ENCODE measurements at places on chromosomes 2 and 18.

GRCh38 chr2:65501074-65501473 is 68.7 kb upstream of the SPRED2 start:
- DNase-seq = no peak

DNA sequence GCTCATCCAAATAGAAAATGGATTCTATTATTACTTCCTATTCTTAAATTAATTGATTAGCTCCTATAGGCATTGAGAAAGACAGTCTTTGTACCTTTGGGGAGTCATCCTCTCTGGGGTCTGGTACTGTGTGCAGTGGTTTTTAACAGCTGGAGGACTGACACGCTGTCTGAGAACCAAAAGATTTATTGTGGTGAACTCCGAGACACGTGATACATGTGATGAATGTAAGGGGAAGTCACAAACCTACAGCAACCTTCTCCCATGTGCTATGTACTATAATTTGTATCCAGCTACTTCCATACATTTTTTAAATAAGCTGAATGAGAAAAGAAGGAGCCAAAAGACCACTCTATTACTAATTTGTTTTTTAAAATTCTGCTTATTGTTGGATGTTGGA is 133.7 kb downstream of the GALNT3 start:
- DNase-seq = no peak

- DNase-seq = no peak
These were observed 90.2 kb upstream of the SKOR2 start for GRCh38 chr18:47341678-47342077.

- no peak for DNase-seq
These were observed 21.4 kb downstream of the SFXN5 start for GRCh38 chr2:73050121-73050545.

GRCh38 chr18:3217948-3218647 is 1.7 kb downstream of the MYOM1 start:
- no peak for DNase-seq

DNA sequence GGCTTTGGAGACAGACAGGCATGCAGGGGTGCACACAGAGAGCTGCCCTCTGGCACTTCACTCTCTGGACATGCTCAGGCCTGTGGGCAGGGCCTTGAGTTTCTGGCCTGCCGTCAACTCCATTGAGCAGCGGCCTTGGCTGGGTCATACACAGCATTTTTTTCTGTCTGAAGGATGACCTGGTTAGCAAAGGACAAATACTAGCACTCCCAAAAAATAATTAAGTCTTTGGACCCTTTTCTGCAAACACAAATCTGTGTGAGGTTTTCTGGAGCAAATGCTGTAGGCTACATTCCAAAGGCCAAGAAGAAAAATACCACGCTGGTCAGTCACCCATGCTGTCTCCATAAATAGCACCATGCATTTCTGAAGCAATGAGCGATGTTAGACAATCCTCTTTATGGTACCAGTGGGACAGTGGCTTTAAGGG is 124.7 kb upstream of the CTAGE1 start:
- DNase-seq = no peak

DNA sequence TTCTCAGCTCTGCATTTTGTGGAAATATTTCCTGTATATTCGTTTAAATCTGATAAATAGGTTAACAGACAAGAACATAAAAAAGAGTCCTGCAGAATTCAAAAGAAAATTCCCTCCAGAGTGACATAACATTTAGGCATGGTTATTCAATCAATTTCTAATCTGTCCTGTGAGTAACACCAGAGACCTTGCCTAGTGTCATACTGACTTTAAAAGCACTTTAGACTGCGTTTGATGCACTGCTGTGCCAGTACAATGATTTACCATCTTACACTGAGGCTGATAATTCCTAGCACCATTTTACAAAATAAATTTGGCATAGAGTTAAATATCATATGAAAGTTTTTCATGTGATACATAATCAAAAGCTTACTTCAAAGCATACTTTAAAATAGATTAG is 35.5 kb upstream of the CALCRL start:
- no peak for DNase-seq

GRCh38 chr2:169012812-169013627 is 18.1 kb downstream of the ABCB11 start:
- DNase-seq = no peak

GRCh38 chr18:48946329-48946835 is 4.4 kb downstream of the SMAD7 start:
- peak; percentile 0 for DNase-seq

DNA sequence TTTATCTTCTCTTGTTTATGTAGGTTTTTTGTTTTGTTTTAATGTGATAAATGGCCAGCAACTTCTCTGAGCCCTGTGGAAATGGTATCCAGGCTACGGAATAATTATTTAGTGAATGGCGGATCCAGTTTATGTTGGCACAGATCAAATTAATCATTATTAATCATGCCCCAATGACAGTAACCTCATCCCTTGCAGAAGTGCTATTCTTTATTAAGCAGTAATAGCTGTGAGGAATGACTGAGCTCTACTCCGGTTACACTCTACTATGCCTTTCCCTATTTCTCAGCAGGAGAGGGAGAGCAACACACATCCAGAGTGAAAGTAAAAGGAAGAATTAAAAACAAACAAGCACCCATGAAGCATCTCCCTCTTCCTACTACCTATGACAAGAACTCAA is 84.8 kb downstream of the SETBP1 start:
- DNase-seq = no peak

DNA sequence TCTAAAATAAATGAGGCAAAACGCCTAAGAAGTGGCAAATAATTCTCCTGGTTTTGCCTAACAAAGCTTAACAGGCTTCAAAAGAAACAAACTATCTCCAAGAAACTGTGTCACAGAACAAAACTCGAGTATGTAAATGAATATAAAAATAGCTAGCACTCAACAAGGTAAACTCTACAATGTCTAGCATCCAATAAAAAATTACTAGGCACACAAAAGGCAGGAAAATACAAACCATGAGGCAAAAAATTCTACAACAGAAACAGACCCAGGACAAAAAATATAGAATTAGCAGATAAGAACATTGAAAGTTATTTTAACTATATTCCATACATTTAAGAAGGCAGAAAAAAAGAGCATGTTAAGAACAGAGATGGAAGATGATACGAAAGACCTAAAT is 16.8 kb downstream of the PPP4R1 start:
- no peak for DNase-seq

DNA sequence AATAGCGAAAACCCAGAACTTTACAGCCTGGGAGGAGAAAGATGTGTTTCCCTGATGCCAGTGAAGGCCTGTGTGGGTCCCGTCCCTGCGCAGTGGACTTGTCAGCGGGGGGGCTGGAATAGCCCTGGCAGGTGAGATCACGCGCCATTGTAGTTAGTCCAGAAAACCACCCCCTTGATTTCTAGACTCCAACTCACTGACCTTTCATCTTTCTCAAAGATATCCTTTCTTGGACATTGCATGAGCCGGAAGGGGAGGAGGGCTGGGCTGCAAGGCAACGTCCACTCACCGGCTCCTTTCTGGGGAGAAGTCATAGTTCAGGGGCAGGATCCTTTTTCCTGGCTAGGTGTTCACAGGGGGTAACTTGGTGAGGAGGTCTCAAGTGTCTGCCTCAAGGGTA is 22.3 kb upstream of the ASAP2 start:
- DNase-seq = no peak

DNA sequence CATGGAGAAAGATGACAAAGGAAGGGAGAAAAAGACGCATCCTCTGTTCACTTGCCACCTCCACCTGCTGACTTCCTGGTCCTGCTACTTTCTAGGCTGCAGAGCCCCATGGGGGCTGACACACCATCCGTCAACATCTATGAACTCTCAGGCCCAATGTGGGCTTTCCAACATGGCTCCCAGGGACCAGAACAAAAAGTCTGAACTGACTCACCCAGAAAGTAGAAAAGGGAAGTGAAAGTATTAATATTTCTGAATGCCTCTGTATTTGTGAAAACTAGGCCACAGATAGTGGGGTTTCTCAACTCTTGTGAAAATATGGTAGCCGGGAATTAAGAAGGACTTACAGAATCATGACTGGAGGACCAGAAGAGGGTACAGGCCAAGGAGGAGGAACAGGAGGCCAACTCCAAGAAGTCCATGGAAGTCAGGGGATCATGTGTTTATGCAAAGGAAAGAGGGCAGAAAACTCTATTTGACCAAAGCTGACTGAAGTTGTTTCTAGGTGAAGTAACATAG is 123.1 kb upstream of the CAB39 start:
- DNase-seq = no peak

- DNase-seq = no peak
These were observed 91.3 kb downstream of the SATB2 start for GRCh38 chr2:199366406-199366805.

DNA sequence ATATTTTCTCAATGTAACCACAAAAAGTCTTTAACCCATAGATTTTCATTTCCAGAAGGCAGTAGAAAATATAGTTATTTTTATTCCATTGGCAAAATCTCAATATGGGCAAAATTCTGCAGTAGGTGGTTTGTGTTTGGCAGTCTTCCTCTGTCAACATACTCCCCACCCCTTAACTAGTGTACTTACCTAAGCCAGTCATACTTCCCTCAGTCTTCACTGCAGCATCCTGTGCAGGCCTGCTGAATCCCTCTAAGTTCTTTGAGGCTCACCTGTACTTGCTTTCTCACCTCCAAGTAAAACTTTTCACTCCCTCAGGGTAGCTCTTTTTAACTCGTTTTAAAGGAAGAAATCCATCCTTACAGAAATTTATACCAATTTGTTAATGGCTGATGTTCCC is 6.8 kb downstream of the CARF start:
- DNase-seq = no peak

DNA sequence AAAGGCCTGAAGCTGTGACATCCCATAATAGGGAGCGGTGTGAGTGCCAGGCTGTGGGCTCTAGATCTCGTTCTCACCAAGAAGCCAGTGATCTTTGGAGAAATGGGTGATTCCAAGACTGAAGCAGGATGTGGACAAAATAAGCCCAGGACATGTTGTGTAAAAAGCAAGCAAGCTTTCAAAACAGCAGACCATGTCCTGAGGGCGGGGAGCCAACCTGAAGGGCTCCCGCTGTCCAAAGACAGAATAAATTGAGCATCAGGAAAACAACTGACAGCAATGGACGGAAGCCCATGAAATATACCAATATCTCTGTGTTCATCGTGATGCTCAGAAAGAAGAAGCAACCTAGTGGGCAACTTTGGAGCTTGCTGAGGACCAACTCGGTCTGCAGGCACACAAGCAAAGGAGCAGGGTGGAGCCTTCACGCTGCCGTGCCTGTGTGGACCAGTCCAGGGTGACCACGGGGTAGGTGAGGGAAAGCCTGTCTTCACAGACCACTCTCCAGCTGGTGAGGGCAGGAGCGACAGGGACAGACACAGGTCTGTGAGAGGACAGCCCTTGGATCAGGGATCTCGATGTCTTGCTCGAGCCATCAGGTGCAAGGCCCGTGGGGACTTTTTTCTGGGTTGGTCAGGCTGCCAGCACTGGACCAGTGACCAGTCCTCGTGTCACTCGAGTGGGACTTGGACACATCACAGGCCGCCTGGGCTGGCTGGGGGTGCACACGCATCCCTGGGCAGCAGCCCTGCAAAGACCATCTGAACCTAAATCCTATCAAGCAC is 21.5 kb downstream of the MTERF4 start:
- no peak for DNase-seq

DNA sequence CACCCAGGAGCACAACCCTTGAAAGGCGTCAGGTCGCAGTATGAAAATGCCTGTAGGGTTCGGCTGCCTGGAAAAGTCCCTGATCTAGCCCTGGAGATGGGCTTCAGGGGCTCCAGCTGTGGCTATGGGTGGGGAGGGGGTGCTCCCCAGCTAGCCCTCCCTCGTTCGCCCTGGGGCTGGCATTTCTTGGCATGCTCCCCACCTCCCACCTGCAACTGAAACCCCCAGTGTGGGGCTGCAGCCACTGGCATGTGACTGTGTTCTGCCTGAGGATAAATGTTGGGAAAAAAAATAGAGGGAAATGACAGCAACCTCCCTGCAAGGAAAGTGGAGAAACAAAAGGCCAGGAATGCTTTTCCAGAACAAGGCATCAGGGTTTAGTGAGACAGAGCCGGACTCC is 109.2 kb downstream of the COPS8 start:
- no peak for DNase-seq

- no peak for DNase-seq
These were observed 24.8 kb downstream of the SP3 start for GRCh38 chr2:173940208-173941020.

DNA sequence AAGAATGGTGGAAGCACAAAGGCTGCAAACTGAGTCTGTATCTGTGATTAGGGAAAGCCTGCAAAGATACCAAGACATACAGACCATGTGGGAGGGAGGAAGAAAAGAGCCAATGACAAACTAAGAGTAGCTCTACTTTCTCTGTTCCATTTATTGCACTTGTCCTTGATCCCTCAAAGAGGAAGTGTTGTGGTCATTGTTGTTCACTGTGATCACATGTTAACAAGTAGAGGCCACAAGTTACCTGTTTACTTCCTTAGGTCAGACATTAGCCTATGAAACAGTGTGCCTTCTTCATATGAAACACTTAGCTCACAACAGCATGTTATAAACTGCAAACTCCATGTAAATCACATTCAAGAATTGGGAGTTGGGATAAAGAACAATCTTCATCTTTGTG is 32.6 kb downstream of the MAP2 start:
- DNase-seq = no peak

DNA sequence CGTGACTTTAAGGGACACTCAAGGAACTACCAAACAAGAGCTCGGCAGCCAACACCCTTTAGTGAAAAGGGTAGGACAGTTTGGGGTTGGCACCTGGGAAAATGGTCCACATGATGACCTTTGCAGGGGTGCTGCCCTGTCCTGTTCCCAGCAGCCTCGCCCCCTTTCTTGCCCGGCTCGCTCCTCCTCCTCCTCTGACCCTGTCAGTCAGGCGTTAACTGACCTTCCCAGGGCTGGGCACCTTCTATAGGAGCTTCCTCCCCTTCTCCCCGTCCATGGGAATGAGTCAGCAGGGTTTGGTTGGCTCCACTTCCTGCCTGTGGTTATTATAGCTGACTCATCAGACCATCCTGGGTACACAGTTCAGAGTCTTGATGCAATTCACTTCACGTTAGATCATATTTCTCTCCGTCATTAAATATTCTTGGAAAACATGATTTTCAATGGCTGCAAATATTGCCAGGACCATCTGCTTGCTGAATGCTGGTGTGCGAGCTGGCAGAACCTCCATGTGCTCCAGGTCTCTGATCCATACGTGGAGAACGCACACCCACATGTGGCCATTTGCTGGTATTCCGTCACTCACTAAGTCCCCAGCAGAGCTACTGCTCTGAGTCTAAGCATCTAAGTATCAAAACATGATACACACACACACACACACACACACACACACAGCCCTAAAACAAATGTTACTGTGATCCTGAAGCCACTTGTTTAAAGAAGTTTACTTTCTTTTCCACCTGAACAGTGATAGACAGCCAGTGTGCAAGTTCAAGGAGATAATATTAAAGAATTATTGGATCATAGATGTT is 185.0 kb downstream of the ANAPC1 start:
- peak; percentile 56 for DNase-seq

DNA sequence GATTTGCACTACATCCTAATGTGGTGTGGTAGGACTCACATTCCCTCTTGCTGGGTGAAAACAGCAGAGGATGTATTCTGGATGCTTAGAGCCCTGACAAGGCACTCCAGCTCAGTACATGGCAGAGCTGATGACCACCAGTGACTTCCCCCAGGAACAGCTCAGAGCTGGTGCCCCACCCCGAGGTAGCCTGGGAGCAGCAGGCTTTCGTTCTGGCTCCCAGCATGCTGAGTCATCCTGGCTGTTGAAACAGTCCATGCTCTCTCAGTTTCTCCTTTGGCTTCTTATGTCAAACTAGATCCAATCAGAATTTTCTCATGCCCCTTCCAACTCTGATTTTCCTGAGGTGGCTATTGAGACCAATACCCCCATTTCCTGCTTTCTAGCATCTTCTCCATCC is 438.2 kb downstream of the NBAS start:
- DNase-seq = no peak

- DNase-seq = no peak
These were observed 233.4 kb downstream of the NDUFA10 start for GRCh38 chr2:239791526-239792404.
